ENCODE measurements at places on chromosomes 7 and 10.
A peak's percentile ranks its signal among the peaks of the same experiment; 100 is the strongest.

DNA sequence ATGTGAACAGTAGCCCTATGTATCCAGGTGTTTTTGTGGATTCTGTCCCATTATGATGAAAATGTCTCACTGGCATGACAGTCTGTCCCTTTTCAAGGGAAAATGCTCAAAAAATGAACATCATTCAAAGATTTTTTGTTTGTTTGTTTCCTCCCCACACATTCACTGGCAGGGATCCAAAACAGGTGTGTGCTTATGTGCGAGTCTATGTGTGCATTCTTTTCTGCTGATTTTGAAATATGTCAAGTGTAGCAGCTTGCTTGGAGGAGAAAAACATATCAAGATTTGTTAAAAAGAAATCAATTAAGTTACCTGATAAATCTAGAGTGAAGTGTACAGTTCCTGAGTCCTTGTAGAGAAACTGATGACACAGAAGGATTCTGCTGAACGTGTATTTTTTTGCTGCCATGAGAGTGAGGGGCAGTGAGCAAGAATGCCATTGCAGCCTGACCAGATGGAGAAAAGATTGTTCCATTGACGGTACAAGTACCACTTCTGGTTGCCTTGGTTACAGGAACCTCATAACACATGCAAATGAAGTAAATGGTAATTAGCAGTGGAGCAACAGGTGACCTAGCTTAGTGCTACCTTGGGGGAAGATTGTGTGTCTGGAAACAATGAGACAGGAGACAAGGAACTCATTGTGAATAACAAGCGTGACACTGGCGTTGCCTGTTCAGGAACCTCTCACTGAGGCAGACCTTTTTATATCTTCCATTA lies 277.4 kb upstream of the PHYHIPL start:
- DNase-seq, result no peak

DNA sequence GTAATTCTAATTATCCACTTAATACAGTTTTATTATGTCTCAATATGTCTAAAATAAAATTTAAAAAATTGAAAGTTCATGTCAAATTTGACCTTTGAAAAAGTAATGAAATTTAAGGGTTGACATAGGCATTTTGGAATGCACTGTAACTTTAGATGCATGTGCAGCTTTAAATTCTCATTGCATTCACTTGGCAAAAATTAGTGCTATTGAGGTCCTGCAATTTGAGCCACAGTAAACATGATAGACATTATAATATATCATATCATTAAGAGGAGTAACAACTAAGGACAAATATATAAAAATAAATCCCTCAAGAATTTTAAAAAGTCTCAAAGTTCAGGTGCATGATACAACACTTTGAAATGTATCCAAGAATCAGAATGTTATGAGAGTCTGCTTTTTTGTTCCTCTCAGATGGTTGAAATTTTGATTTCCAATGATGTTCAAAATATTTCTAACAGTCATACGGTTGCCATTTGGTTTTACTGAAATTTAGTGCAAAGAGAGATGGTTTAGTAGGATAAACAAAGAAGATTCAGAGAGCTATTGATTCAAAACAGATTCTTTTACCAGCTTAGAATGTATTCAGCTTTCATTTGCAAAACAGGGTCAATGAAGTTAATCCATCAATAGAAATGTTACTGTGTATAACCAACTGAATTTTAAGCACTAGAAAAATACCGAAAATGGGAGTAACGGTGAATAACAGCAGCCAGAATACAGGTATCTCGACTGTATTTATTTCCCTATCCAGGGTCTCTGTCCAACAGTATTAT lies 71.8 kb downstream of the SEMA3A start:
- no peak for DNase-seq

DNA sequence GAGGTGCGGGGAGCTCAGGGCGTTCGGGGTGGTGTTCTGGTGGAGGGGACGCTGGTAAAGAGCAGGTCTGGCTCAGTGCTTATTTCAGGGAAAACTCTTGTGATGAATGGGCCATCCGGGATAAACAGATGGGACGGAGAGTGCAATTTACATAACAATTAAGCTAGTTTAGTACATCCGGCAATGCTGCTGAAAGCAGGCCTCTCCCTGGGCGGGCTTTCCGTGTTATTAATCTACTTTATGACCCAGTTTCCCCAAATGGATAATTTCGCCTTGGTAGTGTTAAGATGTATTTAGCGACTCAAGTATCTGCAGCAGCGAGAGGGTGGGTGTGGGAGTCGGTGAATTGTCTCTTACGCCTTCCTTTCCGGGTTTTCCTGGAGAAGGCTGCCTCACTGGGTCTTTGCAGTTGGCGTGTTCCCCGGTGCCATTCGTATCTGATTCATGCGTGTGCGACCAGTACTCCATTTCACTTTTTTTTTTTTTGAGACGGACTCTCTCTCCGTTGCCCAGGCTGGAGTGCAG lies 25.2 kb downstream of the FOXK1 start:
- DNase-seq, result peak; percentile 74

DNA sequence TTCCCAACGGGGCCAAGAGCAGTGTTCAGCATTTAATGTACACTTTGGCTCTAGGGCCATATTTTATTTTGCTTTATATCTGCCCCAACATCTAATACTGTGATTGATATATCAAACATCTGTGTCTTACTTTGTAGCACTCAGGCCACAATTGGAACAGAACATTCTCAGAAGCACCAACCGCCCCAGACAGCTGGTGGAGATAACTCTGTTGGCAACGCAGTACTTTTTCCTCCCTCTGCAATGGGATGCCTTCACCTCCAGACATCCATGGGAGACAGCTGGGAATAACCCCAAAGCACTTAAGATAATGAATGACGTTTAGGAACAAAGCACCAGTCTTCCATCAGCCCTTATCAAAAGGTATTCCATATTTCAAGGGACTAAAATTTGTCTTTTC lies 57.4 kb downstream of the PIP4K2A start:
- no peak for DNase-seq

DNA sequence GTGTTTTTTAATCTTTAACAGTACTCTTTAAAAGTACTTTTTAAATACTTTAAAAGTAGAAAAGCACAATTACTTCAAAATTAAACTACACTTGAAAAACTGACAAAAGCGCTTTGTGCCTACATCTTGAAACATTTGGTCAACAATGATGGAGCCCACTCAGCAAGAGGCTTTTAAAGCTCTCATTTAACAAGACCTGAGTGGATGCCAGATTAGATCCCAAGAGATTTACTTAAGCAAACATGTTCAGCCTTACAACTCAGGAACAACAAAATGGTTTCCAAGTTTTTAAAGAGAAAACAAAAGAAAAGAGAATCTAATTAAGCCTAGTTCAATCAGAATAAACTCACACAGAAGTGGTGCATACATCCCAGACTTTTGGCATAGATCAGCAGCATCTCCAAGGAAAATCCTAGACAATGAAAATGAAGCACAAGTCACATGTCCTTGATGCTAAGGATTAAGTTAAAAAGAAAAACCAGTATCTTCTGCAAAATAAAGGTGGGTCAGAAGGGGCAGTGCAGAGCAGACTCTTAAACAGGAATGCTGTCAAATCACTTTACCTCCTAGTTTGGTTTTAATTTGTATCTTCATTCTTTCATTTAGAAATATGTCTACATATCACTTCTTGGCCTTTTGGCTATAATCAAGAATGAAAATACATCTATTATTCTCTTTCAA lies 26.2 kb downstream of the HIBADH start:
- no peak for DNase-seq

- DNase-seq, result no peak
Measured at GRCh38 chr10:94602729-94603515, 57.3 kb downstream of the HELLS start.

DNA sequence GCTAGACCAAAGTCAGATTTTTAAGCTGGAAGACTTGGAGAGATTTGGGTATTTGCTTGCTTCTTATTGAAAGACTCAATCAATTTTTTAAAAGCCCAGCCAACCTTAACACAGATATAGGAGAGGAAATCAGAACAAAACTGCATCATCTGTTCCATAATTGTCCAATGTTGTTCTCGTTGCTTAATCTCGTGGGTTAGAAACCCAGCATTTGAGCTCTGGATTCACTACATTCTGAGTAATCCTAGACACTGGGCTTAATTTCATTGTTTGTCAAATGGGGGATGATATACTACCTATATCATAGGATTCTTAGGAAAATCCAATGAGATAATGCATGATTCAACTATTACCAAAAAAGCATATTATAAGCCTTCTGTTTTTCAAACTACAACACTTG lies 48.9 kb downstream of the CALD1 start:
- DNase-seq, result no peak

All from H9 (cell line).